ENCODE measurements at places on chromosomes 7 and 10.

GRCh38 chr7:143375298-143376034, 5.7 kb upstream of the ZYX start:
- DNase-seq = no peak

- DNase-seq = no peak
These were observed 7.7 kb upstream of the HTR5A start for GRCh38 chr7:155062411-155062810.

DNA sequence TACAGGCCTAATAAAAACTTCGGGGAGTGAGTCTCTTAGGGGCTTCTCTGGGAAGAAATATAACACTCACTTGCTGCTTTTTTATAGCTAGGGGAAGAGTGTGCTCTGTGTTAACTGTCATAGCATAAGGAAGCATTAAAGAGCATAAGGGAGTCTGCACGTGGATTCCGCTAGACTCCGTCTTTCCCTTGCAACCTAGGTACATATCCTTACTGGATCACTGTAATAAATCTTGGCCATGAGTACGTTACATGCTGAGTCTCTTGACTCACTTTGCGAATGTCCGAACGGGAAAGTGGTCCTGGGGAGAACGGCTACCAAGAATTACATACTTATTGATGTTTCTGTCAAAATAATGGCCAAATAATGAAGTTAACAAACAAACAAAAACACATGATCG, 999.1 kb upstream of the MBL2 start:
- DNase-seq = no peak

GRCh38 chr7:73359746-73360375, 31.9 kb downstream of the FKBP6 start:
- DNase-seq = no peak

GRCh38 chr10:72240371-72240770, 24.3 kb upstream of the ASCC1 start:
- no peak for DNase-seq

- peak; percentile 10 for DNase-seq
These were observed 435 bp upstream of the PWWP2B start for GRCh38 chr10:132396494-132397035.

- peak; percentile 14 for DNase-seq
These were observed 77.9 kb upstream of the LRRN3 start for GRCh38 chr7:111012799-111013675.

DNA sequence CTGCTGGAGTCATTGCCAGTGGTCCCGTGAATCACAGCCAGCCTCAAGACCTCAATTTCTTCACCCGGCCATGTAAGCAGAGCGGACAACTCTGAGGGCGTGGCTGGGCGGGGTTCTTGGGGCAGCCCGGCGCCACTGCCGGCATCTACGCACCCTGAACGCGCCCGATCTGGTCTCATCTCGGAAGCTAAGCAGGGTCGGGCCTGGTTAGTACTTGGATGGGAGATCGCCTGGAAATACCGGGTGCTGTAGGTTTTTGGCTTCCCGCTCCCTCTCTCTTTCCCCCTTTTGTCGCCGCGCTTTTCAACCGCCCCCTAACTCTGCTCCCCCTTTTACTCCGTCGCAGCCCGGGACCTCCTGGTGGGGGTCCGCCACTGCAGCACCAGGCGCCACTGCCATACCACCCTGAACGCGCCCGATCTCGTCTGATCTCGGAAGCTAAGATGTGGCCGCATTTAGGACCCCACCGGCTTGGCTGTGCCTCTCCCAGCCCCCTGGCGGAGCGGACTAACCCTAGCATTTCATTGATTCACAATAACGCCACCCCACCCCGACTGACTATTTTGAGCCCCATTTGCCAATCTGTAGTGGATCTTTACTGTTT, 25.3 kb downstream of the GARIN1A start:
- no peak for DNase-seq

DNA sequence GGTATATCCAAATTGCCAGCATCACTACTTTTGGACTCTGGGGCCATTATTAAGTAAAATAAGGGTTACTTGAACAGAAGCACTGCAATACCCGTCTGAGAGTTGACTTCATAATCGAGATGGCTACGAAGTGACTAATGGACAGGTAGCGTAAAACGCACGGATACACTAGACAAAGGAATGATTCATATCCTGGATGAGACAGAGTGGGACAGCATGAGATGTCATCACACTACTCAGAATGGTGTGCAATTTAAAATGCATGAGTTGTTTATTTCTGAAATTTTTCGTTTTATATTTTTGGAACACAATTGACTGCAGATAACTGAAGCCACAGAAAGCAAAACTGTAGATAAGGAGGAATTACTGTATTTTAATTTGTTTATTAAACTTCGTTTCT, 421.5 kb upstream of the LRGUK start:
- no peak for DNase-seq

DNA sequence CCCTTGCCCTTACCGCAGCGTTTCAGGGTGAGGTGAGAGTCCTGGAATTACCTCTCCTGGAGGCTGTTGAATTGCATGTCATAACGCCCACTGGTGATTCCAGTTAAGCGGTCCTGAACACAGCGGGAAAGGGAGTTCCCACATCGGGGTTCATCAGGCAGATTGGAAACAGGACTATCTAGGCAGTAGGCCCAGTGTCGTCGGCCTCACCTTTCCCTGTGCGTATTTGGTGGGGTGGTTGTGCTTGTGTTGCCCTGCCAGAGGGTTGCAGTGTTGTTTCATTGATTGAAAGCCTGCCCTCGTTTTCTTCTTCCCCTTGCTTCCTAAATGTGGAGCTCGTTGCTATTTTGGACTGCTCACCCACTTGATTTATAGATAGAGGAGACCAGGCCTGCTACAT, 10.6 kb upstream of the SUN1 start:
- no peak for DNase-seq

Data from activated CD4-positive, CD25-positive, alpha-beta regulatory T cell treated with anti-CD3 and anti-CD28 coated beads, Interleukin-2, amount 50 U/mL, for 16 hours (primary cell).